Activated CD4-positive, alpha-beta T cell treated with anti-CD3 and anti-CD28 coated beads, Interleukin-2, amount 50 U/mL, for 4 hours (primary cell): ENCODE measurements at places on chromosomes 2 and 18.

- no peak for DNase-seq
Observed at GRCh38 chr2:103123516-103123915, 361.7 kb downstream of the TMEM182 start.

- DNase-seq: no peak
Observed at GRCh38 chr18:69383186-69383585, 17.5 kb upstream of the DOK6 start.

GRCh38 chr2:119233326-119234020 lies 9.8 kb downstream of the STEAP3 start:
- no peak for DNase-seq

DNA sequence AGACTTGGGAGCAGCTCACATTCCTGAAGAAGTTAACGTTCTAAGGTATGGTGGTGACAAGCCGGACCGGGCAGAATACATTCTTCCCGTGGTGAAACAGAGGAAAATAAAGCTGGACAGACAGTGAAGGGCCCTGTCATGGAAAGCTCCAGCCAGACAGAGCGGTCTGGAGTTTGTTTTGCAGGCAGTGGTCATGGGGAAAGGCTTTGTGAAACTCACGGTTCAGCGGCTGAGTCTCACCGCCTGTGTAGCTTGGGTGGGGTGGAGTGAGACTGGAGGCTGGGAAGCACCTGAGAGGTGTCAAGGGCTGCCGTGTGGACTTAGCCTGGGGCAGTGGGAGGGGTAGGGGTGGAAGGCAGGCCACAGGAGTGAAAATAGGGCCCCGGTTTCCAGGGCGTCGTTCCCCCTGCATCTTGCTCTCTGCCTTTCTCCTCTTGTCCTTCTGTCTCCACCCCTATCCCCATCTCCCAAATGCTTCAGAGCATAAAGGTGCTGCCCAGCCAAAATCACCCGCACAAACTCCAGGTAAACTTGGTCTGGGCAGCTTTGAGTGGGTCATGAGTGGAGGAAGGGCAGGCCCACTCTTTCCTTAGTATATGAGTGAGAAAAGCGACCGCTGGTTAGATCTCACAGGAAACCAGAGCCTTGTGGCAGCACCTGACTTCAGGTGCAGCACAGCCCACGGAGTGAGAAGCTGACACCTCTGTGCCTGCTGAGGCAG lies 11.4 kb upstream of the SLC20A1 start:
- DNase-seq: no peak

- DNase-seq: no peak
Observed at GRCh38 chr2:207632575-207633493, 7.6 kb upstream of the METTL21A start.

DNA sequence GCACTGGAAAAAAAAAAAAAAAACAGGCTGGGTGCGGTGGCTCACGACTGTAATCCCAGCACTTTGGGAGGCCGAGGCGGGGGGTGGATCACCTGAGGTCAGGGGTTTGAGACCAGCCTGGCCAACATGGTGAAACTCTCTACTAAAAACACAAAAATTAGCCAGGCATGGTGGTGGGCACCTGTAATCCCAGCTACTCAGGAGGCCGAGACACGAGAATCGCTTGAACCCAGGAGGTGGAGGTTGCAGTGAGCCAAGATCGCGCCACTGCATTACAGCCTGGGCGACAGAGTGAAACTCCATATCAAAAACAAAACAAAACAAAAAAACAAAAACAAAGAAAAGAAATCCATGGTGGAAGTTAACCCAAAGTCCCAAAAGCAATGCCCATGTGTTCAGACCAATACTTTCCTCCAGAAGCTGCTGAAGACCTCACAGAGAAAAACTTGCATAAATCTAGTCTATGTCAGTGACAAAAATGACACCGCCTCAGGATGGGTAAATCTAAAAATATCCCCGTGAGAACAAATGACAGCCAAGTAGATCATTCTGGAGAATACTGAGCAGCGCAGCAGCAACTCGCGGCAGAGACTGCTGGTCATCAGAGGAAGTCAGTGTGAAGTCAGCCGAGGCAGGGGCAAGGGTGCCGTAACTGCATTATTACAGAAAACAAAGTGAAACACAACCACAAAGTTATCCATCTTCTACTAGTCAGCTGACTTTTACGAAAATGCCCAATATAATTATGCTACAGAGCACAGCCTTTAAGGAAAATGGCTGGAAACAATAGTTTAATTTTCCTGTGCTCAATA lies 41.0 kb downstream of the LPIN2 start:
- DNase-seq: peak; percentile 61

GRCh38 chr2:216987252-216987821 lies 127.5 kb upstream of the TNP1 start:
- DNase-seq: no peak

DNA sequence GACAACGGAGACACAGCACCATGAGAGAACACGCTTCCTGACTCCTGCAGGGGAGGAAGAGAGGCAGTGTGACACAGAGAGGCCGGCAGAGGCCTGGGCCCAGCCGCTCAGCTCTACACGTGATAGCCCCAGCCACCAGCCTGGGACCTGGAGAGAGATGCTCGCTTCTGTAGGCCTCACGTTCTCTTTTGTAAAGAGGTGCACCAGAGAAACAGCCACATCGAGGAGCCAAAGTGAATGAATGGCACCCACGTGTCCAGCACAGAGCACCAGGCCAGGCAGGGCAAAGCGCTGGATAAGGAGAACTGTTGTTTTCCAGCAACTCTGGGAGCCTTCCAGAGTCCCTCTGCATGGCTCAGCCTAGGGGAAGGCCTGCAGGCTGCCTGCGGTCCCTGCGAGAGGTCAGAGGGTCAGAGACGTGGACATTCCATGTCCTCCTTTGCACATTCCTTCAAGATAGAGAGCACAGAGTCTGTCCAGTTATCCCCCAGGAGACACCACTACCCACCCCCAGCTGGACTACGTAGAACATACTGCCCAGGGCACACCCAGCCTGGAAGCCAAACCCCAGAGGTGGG lies 14.2 kb downstream of the LIMS2 start:
- DNase-seq: no peak

DNA sequence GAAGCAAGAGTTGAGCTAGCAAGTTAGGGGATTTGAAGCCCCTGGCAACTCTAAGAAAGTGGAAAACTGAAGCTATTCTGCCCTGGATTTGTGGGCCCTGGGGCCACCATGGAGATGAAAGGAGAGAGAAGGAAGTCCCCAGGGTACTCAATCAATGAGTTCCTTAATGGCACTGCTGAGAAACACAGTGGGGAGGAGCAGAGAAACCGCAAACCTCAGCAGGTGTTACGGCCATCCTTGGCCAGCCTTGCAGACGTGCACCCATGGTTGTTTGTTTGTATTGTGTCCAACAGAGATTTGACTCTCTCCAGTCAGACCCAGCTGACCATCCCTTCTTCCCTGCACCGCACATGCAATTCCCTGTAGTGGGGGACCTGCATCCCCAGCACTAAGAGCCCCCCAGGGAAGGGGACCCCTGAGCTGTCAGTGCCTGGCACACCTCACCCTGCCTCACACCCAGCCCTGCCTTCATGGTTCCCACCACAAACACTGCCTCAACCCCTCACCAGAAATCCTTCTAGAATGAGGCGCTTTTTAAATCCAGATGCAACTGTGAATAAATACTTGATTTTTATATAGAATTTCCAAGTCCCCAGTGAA lies 255.3 kb downstream of the SH3BP4 start:
- no peak for DNase-seq

DNA sequence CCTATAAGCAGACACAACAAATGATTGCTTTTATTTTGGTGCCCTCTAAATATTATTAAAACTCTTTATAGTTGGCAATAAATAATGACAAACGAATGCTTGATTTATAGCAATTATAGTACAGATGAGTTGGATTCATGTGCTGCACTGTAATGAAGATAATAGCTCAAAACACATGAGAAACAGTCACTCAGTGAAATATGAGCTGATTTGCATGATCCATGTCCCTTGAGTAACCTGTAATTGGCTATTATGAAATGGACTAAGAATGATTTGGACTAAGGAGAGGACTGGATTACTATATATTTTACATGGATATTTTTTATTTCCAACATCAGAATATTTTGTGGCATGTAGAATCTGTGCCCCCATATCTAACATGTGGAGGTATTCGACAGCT lies 365.6 kb upstream of the UBE2E3 start:
- no peak for DNase-seq

GRCh38 chr2:142598846-142599245 lies 278.6 kb upstream of the KYNU start:
- DNase-seq: no peak

GRCh38 chr2:215320679-215321078 lies 8.8 kb downstream of the ATIC start:
- no peak for DNase-seq

- no peak for DNase-seq
Observed at GRCh38 chr2:127612111-127612822, 33.7 kb upstream of the GPR17 start.

DNA sequence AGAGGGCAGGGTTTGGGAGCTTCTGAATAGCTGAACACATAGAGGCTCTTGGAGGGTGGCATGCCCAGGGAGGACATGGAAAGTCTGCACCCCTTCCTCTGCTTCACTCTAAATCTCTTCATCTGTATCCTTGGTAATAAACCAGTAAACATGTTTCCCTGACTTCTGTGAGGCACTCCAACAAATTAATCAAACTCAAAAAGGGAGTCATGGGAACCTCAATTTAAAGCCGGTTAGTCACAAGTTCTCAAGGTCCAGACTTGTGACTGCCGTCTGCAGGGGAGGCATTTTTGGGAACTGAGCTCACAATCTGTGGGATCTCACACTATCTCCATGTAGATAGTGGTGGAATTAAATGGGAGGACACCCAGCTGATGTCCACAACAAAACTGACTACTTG lies 33.1 kb upstream of the STON1 start:
- DNase-seq: no peak

- no peak for DNase-seq
Observed at GRCh38 chr2:237685408-237685807, 58.0 kb downstream of the LRRFIP1 start.

GRCh38 chr2:16640001-16640700 lies 25.5 kb downstream of the CYRIA start:
- DNase-seq: no peak

- DNase-seq: no peak
Observed at GRCh38 chr2:15181092-15181745, 379.9 kb downstream of the NBAS start.

GRCh38 chr2:7089284-7089683 lies 172.1 kb downstream of the RNF144A start:
- DNase-seq: no peak

DNA sequence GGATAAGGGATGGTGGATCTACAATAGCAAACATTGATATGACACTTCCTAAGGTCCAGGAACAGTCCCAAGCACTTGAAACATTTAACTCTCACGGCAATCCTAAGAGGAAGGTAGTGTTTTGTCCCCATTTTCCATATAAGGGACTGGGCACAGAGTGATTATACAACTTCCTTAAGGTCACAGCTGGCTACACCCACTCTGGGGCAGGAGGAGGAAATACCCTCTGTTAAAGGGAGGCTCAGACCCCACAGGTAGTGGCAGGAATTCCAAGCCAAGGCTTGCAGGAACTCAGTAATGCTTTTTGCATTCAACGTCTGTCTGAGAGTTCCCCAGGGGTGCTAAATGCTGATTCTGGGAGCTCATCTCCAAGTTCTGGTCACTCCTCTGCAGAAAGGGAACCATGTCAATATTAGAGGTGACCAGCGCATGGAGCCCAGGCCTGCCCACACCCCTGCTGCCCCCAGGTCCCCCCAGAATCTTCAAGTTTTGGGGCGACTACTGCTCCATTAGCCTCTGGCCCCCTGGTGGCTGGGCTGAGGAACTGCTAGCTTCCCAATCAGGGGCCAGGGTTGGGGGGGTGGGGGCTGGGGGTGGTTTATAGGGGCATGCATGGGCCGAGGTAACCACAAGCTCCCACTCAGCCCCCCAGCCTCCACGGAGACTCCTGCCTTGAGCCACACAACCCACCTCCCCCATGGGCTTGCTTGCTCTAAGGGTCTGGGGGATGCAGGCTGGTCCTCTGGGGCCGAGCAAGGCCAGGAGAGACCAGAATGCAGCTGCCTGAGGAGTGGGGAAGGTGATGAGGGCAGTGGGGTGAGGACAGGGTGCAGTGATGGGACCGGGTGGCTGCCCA lies 11.1 kb downstream of the OBSL1 start:
- DNase-seq: no peak

- DNase-seq: no peak
Observed at GRCh38 chr2:43018179-43019024, 208.0 kb downstream of the ZFP36L2 start.

DNA sequence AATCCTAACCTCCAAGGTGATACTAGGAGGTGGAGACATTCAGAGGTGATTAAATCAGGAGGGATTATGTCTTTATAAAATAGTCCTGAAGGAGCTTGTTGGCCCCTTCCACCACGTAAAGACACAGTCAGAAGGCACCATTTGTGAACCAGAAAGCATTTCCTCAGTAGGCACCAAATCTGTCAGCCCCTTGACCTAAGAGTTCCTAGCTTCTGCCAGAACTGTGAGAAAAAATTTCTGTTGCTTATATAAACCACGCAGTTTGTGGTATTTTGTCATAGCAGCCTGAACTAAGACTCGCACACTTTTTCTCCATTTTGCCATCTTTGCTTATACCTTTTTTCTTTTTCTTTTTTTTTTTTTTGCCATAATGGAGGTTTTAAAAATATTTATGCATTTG lies 18.6 kb upstream of the NARS1 start:
- DNase-seq: no peak

DNA sequence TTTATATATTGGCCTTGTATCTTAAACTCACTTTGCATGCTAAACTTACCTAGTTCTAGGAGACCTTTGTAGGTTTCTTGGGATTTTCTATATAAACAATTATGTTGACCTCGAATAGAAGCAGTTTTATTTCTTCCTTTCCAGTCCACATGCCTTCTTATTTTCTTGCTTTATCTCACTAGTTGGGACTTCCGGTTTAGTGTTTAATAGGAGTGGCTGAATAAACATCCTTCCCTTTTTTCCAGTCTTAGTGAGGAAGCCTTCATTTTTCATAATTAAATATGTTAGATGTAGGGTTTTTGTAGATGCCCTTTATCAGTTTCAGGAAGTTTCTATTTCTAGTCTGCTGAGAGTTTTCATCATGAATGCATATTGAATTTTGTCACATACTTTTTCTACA lies 347.3 kb upstream of the HNRNPA3 start:
- no peak for DNase-seq

DNA sequence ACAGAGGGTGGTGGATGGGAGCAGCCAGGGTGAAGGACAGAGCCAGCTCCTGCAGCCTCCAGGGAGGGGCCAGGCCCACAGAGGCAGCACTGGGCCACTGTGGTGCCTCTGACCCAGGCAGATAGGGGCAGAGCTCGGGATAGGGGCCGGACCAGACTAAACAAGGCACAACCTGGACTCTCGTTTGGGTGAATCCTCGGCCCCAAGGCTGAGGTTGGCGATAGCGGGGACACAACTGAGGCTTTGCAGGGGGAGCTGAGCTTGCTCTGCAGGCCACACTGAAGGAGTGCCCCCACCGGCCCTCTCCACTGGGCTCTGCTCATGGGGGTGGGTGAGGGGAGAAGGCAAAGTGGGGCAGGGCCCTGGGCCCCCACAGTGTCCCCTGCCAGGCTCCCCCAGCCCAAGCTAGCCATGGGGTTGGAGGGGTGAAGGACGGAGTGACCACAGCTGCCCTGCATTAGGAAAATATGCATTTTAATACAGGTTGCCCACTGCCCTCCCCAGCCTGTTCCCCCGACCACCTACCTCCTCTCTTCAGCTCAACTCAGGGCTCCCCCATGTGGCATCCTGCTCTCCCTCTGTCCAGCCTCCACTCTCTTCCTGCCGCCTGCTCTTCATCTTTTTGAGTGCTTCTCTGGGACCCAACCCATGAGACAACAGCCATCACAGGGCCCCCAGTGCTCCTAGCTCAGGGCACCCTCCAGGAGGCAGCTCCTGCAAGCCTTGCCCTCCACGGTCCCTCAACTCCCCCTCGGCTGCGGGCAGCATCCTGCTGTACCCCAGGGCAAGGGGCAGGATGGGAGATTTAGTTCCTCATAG lies 152.8 kb downstream of the INHBB start:
- no peak for DNase-seq
